ENCODE measurements at places on chromosomes 7 and 10. TPM values are rescaled to one million over a fixed set of nuclear protein-coding genes. Genes with fewer than 3 reads are reported as not detected.

The ABCA13 gene
- 0.08 TPM for polyA plus RNA-seq

DNA sequence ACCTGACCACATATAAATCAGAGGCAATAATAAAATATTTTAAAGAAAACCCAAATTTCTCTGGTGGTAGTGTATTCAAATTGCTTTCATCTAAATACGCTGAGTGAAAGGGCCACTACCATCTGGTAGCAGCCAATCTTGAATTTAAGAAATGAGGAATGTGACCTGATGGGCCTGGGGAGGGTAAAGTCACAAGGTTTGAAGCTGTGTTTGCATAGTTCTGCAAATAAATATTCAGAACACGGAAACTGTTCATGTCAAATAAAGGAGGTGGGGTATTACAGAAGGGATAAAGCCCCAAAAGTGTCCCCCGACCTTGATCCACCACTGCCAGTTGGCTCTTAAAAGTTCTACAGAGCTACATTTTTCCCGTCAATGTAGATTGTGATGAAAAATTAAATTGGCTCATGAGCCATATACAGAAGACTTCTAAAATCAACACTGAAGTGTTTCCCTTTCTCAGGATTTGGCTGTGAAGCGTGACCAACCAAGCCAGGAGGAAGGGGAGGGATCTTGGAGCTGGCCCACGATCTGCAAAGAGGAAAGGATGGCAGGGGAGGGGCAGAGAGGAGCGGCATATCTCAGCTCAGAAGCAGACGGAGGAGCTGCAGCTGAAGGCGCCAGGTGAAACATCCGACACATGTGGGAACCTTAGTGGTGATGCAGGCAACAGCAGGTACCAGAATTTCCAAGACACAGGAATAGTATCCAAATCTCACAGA lies 39.6 kb downstream of the MPP7 start:
- DNase-seq, result no peak

- no peak for DNase-seq
Observed at GRCh38 chr7:80027611-80028173, 106.9 kb upstream of the GNAI1 start.

- DNase-seq, result no peak
Observed at GRCh38 chr10:50395851-50396250, 144.5 kb upstream of the ASAH2 start.

GRCh38 chr10:12605580-12606405 lies 256.4 kb downstream of the CAMK1D start:
- peak; percentile 60 for DNase-seq

DNA sequence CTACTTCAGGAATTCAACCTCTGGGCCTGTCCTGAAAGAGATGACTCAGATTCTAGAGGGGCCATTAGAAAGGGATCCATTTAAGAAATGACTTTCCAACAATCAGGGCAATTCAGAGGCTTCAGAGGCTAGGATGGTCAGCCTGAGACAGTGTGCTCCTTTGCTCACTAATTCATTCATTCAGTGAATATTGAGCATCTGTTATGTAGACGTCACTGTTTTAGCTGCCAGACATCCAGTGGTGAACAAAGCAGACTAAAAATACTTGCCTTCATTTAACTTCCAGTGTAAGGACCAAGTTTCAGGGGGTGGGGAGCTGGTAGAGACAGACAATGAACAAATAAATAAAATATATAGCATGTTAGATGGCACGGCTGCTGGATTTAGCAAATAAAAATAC lies 1.6 kb downstream of the KIAA1217 start:
- no peak for DNase-seq

DNA sequence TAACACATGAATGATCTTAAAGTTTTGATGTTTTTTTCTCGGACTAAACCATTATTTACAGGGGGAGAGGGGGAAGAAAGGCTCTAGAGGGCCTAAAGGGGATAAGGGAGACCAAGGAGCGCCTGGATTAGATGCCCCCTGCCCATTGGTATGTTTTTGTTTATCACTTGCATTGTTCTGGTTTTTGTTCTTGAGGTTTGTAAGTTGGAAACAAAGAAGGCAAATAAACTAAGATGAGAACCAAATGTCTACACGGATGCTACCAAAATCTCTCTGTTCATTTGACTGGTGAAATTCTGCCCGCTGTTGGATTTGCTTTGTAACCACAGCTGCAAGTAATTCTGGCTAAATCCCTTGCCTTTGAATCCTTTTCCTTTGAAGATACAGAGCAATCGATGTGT lies 99.8 kb upstream of the MACROH2A2 start:
- no peak for DNase-seq

DNA sequence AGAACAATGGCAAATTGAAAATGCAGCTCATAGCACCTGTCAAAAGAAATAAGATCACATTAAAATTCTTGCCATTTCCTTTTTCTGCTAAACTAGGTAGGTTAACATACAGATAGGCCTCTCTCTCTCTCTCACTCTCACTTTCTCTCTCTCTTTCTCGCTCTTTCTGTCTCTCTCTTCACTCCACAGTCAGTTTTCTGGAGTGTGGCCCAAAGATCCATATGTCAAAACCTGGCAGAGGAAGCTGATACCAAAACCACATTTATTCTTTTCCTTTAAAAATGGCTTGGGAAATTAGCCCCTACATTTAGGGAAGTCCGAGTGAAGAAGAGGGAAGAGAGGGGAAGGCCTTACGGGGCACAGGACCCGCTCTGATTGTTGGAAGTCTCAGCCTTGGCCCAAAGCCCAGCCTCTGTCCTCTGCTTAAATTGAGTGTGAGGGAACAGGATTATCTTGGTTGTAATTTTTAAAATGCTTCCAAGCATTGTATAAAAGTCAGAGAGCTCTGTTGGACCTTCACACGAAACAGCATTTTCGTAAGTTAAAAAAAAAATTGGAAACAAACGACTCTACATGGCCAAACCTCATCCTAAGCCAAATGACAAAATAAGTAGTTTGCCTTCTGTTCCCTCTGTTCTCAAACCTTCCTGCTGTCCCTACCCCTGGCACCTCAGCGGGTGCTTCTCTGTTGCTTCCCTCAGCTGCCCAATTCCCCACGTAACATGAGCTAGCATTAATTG lies 83.2 kb downstream of the FRMD4A start:
- peak; percentile 20 for DNase-seq

GRCh38 chr7:118350260-118350659 lies 125.8 kb downstream of the ANKRD7 start:
- no peak for DNase-seq

- DNase-seq, result peak; percentile 51
Observed at GRCh38 chr10:11610826-11611247, 613 bp downstream of the USP6NL start.

The ADAMTS14 gene
- polyA plus RNA-seq, result 3.1 TPM

GRCh38 chr7:141891336-141891735 lies 24.9 kb upstream of the OR9A4 start:
- no peak for DNase-seq

- no peak for DNase-seq
Observed at GRCh38 chr7:5270788-5271187, 12.0 kb upstream of the SLC29A4 start.

GRCh38 chr10:12401466-12401865 lies 52.1 kb downstream of the CAMK1D start:
- no peak for DNase-seq

The VWC2 gene
- not detected for polyA plus RNA-seq

DNA sequence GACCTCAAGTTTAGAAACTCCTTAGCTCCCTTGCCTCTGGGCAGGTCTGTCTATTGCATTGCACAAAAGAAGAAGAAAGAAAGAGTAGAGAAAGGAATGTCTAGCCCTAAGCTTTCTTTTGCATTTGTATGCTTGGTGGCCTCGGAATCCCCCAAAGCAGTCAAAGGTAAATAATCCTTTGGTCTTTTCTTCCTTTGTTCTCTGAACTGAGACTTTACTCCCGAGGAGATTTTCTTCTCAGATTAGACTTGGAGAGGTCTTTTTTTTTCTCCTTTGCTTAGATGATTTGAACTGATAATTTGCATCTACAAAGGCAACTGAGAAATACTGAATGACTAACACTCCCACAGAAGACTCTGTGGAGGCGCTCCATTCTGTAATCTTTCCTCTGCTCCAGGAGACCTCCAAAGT lies 93.2 kb downstream of the AKR1D1 start:
- DNase-seq, result no peak

The RASSF4 gene
- 2.5 TPM for polyA plus RNA-seq

- DNase-seq, result peak; percentile 69
Observed at GRCh38 chr7:138001529-138002095, at the start of gene CREB3L2. Gene CREB3L2, minus strand, starts transcription at chr7:138002086. Its CDS starts 381 bp downstream, at chr7:138001705.

- DNase-seq, result peak; percentile 24
Observed at GRCh38 chr7:117872561-117873309, 506 bp downstream of the CTTNBP2 start.

- DNase-seq, result no peak
Observed at GRCh38 chr10:1573981-1574380, 163.3 kb downstream of the ADARB2 start.

Measured in fibroblast of lung (primary cell).